ENCODE measurements at places on chromosomes 12 and 14. TPM values are rescaled to one million over a fixed set of nuclear protein-coding genes. Genes with fewer than 3 reads are reported as not detected.

The MMP17 gene
- 8.5 TPM for total RNA-seq

The ZNF605 gene
- total RNA-seq, result 7.1 TPM

The HOXC9 gene
- total RNA-seq, result not detected

The POLE2 gene
- total RNA-seq, result 18.8 TPM

The ARMH4 gene
- 5.1 TPM for total RNA-seq

The PLCZ1 gene
- not detected for total RNA-seq

The RACGAP1 gene
- total RNA-seq, result 123 TPM
